Dermis lymphatic vessel endothelial cell (primary cell): ENCODE measurements at places on chromosomes 13 and 19. TPM values are rescaled to one million over a fixed set of nuclear protein-coding genes. Genes with fewer than 3 reads are reported as not detected.

Gene CNFN
- not detected in 2 replicates for total RNA-seq

Gene PRR19
- 0.22 and 0.26 TPM in 2 replicates for total RNA-seq

Gene OR7D2
- not detected in 2 replicates for total RNA-seq

Gene KCNJ14
- total RNA-seq = 0.11 and 0.26 TPM in 2 replicates

Gene ZNF415
- under 0.01 and 0.60 TPM in 2 replicates for total RNA-seq

Gene TMEM255B
- total RNA-seq = 47.4 and 49.2 TPM in 2 replicates

Gene C19orf85
- total RNA-seq = not detected in 2 replicates

Gene KLK3
- not detected in 2 replicates for total RNA-seq

Gene ODAD3
- total RNA-seq = under 0.01 and 0.09 TPM in 2 replicates

Gene HRC
- total RNA-seq = under 0.01 TPM in 1 of 2 replicates, not detected in the other

Gene ZNF57
- 2.6 and 4.2 TPM in 2 replicates for total RNA-seq

Gene ZNF490
- total RNA-seq = 7.4 and 8.1 TPM in 2 replicates

Gene MBD3L3
- total RNA-seq = not detected in 2 replicates

Gene ZNF582
- 3.8 and 3.9 TPM in 2 replicates for total RNA-seq

Gene ATP13A1
- total RNA-seq = 14.0 and 20.7 TPM in 2 replicates

Gene CKAP2
- 13.9 and 16.5 TPM in 2 replicates for total RNA-seq

Gene CERS1
- total RNA-seq = 1.8 and 2.2 TPM in 2 replicates
